ENCODE measurements at places on chromosomes 3 and 15.

GRCh38 chr3:72213296-72214065, 428.5 kb upstream of the PROK2 start:
- no peak for DNase-seq

GRCh38 chr3:150390087-150390486, 18.0 kb upstream of the TSC22D2 start:
- no peak for DNase-seq

DNA sequence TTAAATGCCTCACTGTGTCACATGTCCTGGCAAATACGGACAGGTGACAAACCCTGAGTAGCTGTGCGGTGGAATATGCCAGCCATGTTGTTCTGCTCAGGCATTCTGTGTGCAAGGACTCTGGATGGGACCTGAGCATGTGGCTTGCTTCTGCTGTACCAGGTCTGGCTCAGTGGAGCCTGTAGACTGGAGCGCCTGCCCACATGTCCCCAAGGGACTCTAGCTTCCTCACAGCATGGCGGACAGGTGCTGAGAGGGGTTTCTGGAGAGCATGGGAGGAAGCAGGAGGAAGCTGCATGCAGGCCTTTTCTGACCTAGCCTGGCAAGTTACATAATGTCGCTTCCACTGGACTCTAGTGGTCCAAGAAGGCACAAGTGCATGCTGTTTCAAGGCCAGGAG, 96.3 kb downstream of the PLXNA1 start:
- no peak for DNase-seq

DNA sequence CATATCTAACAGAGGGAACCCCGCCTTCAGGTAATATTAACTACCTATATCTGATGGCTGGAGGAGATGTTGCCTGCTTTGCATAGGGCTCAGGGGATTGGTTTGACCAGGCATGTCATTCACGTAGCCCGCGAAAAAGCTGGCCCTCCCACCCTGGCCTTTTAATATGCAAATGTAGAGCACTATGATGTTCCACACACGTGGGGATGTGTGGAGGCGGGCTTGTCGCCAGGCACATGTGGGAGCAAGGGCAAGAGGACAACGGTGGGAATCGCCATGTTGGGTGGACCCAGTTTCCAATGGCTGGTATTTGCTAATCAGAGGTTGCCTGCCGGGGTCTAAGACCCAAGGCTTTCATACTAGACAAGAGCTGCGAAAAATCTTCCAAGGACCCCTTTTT, 469.8 kb downstream of the ZPLD1 start:
- no peak for DNase-seq

GRCh38 chr15:99564221-99565048, 1.3 kb upstream of the MEF2A start:
- DNase-seq = no peak

DNA sequence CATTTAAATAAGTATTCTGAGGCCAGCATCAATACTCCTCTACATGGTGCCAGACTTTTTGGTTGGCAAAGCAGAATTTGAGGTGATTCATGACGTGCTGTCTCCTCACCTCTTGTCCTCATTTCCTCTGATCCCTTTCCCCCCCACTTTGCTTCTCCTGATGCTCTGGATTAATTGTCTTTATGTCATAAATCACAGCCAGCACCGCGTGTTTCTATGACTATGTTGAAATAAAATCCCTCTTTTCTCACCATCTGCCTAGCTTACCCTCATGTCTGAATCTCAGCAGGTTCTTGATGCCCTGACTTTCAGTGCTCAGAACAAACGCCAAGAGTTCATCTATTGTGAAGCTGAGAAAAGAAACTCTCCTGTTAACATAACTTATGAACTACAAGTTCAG, 19.7 kb upstream of the PTPRG start:
- no peak for DNase-seq

GRCh38 chr3:184241447-184242296, 7.1 kb downstream of the ALG3 start:
- no peak for DNase-seq

GRCh38 chr15:90033448-90033847, 32.3 kb downstream of the ZNF710 start:
- no peak for DNase-seq

DNA sequence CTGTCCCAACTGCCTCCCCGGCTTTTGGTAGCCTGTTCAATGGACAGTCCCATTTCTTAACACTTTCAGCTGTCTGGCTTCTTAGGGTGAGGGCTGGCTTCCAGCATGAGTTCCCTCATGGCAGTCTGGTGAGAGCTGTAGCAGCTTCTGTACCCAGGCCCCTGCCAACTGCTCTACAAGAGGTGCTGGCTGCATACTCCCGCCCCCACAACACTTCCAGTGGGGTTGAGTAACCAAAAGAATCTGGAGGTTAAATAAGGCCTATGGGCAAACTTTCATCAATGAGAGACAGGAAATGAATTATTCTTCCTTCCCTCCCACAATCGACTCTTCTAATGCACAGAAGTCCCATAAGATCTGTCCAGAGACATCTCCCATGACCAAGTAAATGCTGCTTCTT, 145.0 kb downstream of the NEK10 start:
- DNase-seq = no peak

DNA sequence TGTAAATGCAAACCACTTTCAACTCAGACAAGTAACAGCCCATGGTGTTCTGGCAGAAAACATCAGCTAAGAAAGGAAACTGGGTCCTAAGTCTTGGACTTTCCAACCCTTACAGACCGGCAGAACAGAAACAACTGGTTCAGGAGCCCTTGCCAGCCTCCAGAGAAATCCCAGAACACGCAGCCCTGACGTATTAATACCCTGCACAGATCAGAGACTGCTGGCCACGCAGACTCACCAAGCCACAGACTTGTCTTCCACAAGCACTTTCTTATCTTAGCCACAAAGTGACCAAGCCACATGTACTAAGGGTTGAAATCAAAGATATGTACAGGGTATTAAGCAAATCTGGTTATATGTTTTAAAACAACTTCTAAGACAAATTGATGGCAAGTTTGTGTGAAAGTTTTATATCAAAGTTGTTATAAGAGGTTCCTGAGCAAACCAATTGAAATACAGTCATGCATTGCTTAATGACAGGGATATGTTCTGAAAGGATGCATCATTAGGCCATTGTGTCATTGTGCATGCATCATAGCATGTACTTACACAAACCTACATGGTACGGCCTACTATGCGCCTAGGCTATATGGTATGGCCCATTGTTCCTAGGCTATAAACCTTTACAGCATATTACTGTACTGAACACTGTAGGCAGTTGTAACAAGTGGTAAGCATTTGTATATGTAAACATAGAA, 36.8 kb downstream of the BTD start:
- DNase-seq = no peak

- DNase-seq = no peak
Measured at GRCh38 chr3:127779747-127780146, 42.6 kb downstream of the MGLL start.

DNA sequence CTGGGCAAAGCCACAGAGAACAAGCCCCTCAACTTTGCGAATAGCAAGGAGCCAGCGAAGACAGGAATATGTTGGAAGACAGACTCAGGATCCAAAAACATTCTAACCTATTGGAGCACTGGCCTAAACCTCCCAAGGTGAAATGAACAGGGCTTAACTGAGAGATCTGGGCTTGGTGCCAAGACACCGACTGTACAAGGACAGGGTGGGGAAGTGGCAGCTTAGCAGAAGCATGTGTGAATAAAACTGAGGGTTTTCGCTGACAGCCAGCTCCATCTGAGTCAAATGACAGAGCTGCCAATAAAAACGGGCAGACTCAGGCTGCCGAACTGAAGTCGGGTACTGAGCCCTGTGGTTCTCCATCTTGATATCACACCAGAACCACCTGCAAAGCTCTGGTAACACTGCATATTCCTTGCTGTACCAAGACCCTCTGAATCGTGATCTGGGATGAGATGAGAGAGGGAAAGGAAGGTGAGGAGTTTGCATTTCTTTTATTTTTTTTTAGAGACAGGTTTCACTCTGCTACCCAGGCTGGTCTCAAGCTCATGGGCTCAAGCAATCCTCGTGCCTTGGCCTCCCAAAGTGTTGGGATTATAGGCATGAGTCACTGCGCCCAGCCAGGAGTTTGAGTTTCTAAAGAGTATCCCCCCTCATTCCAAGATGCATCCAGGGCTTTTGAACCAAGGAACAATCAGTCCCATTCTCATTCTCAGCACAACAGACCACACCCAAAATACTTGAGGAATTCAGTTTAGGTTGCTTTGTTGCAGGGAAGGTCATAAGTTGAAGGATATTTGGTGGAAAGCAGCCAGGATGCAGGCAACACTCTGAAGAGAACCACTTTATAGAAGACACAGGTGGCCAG, 6.0 kb upstream of the PLCB2 start:
- DNase-seq = peak; percentile 46

Measured in NCI-H2227 treated with DMSO at 0.1 percent for 48 hours (cell line).